Stimulated activated CD4-positive, alpha-beta T cell treated with anti-CD3 and anti-CD28 coated beads, Interleukin-12 subunit alpha, Interleukin-12 subunit beta, amount 100 ng/mL, for 48 hours (primary cell): ENCODE measurements at places on chromosomes 11 and 22.

DNA sequence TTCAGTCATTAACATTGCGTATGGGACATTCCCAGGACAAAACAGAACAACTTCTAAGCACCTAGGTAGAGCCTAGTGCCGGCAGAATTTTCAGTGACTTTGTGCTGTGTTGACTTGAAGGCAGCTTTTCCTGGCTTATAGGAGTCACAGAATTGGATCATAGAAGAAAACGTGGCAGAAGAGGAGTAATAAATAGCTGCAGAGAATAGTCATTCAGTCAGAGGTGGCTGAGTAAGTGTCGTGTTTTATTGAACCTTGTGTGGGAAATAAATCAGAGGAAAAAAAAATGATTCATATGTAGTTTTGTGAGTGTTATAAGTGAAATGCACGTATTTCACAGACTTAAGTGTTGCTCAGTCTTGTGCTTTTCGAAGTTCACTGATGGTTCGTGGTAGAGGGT lies 2.1 kb downstream of the BARX2 start:
- no peak for DNase-seq

GRCh38 chr11:130578738-130579368 lies 130.4 kb downstream of the ADAMTS15 start:
- DNase-seq = no peak

- DNase-seq = no peak
Observed at GRCh38 chr11:107691000-107691750, 20.7 kb downstream of the SLN start.

- DNase-seq = no peak
Observed at GRCh38 chr11:45607995-45608394, 57.4 kb downstream of the CHST1 start.
